ENCODE measurements at places on chromosomes 7 and 10.

GRCh38 chr7:101820703-101821102 lies 3.3 kb downstream of the CUX1 start:
- DNase-seq: no peak

- DNase-seq: no peak
These were observed 19.3 kb upstream of the FAM170B start for GRCh38 chr10:49153115-49153514.

DNA sequence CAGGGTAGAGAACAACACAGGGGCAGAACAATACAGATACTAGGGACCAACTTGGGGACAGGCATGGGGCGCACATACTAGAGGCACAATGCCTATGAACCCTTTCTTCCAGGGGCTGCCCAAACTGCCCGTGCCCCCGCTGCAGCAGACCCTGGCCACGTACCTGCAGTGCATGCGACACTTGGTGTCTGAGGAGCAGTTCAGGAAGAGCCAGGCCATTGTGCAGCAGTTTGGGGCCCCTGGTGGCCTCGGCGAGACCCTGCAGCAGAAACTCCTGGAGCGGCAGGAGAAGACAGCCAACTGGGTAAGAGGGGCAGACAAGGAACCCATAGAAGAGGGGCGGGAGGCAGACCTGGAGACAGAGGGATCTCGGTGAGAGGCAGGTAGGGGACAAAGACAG lies 5.8 kb downstream of the CHAT start:
- DNase-seq: no peak

- no peak for DNase-seq
These were observed 43.8 kb downstream of the GCC1 start for GRCh38 chr7:127541548-127541947.

DNA sequence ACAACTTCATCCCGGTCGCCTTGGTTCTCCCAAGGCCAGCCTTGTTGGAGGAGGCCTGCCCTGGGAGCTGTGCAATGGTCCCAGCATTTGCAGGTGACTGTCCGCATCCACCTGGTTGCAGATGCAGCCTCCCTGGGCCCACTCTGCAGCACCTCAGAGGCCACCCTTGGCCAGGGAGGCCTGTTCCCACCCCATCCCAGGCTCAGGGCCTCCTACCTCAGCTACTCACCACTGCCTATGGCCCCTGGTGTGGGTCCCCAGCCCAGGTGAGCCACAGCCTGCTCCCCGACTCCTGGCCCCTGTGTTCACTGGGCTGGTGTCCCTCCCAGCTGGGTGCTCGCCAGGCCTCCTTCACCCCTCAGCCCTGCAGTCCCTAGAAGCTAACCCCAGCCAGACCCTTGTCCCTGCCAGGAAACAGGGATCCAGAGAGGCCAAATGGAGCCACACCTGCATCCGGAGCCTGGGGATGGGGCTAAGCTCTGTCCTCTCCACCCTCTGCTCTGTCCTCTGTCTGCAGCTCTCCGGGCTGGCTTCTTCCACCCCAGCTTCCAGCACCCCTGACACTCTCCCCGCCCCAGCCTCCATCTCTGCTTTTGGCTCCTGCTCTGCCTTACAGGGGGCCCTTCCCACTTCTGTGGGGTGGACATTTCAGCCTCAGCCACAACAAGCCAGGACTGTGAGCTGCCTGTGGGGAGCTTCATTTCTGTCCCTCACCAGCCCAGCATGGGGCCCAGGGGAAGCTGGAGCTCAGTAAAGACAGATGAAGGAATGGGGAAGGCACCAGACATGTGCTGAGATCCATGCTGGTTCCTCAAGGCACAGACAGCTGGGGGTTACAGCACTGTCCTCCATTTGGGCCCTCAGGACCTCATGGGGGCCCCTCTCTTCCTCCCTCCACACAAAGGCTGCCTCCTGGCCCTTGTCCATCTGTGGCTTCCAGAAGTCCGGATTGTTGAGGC lies 35.6 kb upstream of the ANTXRL start:
- no peak for DNase-seq

GRCh38 chr10:6936931-6937330 lies 356.9 kb upstream of the PRKCQ start:
- DNase-seq: no peak

DNA sequence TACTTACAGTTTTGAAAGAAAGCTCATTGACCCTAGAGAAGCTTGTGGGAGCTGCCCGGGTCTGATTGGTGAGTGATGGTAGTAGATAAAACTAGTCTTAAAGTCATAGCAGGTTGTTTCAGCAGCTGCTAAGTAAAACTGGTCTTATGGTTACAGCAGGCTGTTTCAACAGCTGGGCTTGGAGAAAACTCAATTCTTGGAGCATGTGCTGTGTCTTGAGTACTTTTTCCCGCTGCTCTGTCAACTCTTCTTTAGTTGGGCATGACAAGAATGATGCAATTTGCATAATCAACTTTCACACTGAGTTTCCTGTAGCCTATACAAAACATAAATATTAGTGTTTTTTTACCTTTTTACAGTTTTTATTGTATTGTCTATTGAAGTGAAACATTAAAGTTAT lies 707.9 kb downstream of the AUTS2 start:
- DNase-seq: no peak

DNA sequence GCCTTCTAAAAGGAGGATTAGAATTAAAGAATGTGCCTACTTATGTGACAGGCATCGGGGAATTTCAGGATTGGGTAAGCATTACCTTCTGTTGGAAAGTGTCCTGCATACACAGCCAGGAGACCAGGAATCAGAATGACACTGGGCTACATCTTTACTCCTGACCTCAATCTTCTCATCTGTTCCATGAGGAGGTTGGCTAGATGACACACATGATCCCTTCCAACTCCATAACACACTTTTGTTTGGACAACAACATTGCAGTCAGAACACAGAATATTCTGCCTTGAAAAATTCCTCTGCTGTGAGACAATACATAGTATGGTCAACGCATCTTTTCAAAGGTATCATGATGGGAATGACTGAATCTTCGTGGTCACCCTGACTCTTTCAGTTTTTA lies 1281.2 kb upstream of the SORCS1 start:
- DNase-seq: no peak

- no peak for DNase-seq
These were observed 78.4 kb downstream of the AKR1D1 start for GRCh38 chr7:138154661-138155060.

- no peak for DNase-seq
These were observed 53.5 kb upstream of the TNRC18 start for GRCh38 chr7:5477126-5477525.

DNA sequence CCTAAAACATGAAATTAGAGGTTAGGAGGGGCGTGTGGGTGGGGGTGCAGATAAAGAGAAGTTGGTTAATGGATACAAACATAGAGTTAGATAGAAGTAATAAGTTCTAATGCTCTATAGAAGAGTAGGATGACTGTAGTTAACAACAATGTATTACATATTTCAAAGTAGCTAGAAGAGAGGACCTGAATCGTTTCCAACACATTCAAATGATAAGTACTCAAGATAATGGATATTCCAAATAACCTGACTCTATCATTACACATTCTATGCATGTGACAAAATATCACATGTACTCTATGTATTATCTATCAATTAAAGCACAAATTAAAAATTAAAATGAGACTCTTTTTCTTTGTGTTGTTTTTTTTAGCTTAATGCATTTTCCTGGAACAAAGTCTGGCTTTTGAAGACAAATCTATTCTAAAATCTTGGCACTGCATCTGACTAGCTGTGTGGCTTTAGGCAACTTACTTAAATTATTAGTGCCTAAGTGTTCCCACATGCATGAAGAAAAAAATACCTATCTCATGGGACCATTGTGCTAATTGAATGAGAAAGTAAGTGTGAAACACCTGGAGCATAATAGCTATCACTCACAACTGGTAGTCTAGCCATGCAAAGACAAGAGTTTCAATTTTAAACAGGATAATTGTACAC lies 75.7 kb downstream of the SEMA3C start:
- no peak for DNase-seq

GRCh38 chr7:121446526-121446925 lies 50.4 kb upstream of the FAM3C start:
- no peak for DNase-seq

- no peak for DNase-seq
These were observed 178.9 kb downstream of the SRPK2 start for GRCh38 chr7:105209870-105210269.

- no peak for DNase-seq
These were observed 72.5 kb downstream of the CUL2 start for GRCh38 chr10:35017608-35018007.

- DNase-seq: no peak
These were observed 6.1 kb upstream of the RBM17 start for GRCh38 chr10:6082496-6083395.

GRCh38 chr10:70785190-70785589 lies at the start of gene TBATA:
Gene TBATA (minus strand): TSS chr10:70785377. CDS start chr10:70783379, 1,998 bp downstream.
- no peak for DNase-seq

All from BJ (cell line).